ENCODE measurements at places on chromosomes 11 and 22.
A peak's percentile ranks its signal among the peaks of the same experiment; 100 is the strongest.

- DNase-seq, result no peak
Observed at GRCh38 chr11:126059238-126059781, 3.4 kb downstream of the CDON start.

DNA sequence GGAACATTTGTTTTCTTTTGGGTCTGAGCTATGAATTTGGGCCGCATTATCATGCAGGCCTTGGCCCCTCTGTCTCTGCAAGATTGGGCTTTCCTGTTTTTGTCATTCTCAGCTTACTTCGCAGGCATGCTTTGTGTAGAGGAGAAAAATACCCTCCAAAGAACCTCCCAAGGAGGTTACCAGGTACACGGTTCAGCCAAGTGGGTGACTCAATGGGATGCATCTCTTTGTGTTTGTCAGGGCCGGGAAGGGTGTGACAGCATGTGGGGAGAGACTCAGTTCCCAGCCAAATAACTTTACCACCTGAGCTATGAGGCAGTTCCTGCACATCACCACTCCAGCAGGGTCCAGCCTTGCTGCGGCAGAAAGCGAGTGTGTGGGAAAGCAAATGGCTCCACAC lies 47.8 kb upstream of the CLDN5 start:
- no peak for DNase-seq

- DNase-seq, result no peak
Observed at GRCh38 chr11:81026032-81026431, 1585.2 kb upstream of the TENM4 start.

- DNase-seq, result no peak
Observed at GRCh38 chr11:122664188-122664587, 8.7 kb downstream of the UBASH3B start.

DNA sequence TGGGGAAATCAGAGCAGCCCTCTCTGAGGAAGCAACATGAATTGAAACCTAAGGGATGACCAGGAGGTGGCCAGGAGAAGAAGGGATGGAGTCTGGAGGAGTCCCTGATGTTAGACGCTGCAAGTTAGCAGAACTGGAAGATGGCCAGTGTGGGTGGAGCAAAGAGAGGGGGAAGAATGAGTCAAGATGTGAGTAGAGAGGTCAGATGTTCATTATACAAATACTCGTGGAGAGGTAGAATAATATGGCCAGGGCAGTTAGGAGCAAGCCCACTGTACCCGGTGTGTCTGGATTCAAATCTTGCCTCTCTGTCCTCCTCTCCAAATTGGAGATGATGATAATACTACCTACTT lies 242.0 kb downstream of the TENM4 start:
- DNase-seq, result no peak

- no peak for DNase-seq
Observed at GRCh38 chr11:76771446-76772099, 11.6 kb upstream of the TSKU start.

- peak; percentile 38 for DNase-seq
Observed at GRCh38 chr11:67648140-67648795, 2.3 kb downstream of the ACY3 start.

DNA sequence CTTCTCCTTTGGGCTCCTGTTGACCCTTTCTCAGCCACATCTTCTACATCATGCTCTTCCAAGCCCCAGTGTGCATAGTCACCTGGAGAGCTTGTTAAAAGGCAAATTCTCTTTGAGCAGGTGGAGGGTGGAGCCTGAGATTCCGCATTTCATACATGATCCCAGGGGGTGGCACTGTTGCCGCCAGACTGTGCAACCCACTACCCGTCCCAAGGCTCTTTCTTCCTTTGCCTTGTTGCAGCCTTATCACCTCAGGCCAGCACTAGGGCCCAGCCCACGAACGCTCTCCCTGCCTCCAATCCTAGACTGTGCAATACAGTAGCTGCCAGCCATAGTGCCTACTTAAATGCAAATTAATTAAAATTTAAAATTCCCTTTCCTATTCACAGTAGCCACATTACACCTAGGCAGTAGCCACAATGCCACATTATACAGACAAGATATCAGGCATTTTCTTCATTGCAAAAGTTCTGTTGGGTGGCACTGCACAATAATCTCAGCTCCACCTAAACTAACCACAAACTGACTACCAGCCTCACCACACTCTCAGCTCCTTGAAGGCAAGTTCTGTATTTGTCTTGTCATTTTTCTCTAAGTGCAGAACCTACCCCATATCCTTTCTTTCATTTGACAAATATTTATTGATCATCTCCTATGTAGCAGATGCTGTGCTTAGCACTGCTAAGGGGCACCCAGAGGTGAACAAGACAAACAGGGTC lies 4.6 kb upstream of the KCNJ5 start:
- DNase-seq, result no peak

DNA sequence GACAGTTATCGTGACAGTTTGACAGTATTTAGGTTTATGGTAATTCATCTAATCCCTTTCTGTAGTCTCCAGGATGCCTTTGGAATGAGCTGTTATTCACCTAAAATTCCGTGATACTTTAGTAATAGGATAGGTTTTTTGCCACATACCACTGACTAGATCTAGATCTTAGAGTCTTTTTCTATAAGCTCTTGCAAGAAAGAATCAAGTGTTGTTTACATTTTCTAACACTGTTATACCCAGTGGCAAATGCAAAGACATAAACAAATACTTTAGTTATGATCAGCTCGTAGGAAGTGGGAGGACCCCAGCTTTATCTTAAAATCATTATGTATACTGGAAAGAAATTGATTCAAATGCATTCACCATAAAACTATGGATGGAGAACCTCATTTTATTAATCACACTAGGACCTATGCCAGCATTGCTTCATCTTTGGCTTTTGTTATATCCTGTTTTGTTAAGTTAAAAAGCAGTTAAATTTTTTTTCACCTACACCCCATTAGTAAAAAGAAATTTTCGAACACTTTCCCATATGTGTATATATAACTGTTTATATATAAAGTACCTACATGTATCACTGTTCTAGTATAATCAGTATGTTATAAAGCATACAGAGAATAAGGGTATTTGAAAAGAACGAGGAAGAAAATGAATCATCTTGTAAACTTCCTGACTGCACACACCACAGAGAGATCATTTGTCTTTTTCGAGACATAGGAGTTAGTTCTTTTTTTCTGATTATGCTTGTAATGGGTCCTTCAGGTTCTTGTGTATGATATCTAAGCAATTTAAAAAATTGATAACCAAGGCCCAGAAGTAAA lies 60.9 kb downstream of the PDHX start:
- no peak for DNase-seq

DNA sequence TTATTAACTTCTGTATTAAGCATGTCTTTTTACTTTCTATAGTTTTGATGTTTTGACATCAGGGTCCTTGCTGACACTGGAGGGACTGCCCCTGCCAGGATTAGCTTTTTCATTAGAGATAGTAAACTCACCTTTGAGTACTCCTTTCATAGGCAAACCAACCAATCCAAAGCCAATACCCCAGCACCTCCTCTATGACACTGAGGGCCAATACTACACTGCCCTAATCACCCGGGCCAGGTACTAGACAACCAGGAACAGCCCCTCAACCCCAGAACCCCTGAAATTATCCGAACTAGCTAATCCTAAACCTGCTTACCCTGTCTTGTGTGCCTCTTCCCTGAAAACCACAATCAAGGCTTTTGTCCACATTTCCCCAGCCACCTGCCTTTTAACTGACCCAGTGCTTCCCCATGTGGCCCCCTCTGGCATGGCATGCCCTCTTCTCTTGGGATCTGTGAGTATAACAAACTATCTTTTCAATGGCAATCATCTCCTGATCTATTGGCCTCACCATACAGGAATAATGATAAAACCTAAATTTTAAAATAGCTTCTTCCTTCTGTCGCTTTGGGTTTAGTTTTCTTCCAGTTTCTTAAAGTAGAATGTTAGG lies 31.2 kb downstream of the RAB6A start:
- peak; percentile 4 for DNase-seq

- DNase-seq, result no peak
Observed at GRCh38 chr22:21945453-21946261, 7.0 kb downstream of the PPM1F start.

DNA sequence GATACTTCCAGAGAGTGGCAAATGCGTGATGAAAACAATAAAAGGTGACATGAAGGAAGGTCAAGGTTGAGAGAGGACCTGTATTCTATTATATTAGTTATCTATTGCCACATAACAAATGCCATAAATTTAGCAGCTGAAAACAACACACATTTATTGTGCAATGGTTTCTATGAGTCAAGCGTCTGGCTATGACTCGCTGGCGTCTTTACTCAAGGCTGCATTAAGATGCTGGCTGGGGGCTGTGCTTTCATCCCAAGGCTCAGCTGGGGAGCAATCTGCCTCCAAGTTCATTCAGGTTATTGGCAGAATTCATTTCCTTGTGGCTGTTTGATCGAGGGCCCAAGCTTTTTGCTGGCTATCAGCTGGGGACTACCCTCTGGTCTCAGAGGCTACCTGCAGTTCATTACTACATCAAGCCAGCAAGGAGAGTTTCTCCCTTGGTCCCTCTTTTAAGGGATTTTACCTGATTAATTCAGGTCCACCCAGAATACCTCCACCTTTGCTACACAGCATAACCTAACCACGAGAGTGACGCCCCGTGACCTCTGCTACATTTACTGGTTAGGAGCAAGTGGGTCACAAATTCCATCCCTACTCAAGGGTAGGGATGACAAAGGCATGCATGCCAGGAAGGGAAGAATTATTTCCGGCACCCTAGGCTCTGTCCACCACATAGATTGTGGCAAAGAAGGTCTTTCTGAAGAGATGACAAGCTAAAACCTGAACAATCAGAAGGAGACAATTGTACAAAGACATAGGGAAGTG lies 549.1 kb downstream of the MN1 start:
- no peak for DNase-seq

- no peak for DNase-seq
Observed at GRCh38 chr11:72758690-72759389, 6.6 kb upstream of the ARAP1 start.

All from stimulated activated CD4-positive, alpha-beta T cell treated with anti-CD3 and anti-CD28 coated beads, Interleukin-4, amount 100 ng/mL, for 48 hours (primary cell).